PC-9 (cell line): ENCODE measurements at places on chromosomes 16 and 17. TPM values are rescaled to one million over a fixed set of nuclear protein-coding genes. Genes with fewer than 3 reads are reported as not detected.

MT1A gene
- total RNA-seq: 16.9 and 23.5 TPM in 2 replicates

TELO2 gene
- total RNA-seq: 56.0 and 67.6 TPM in 2 replicates

NQO1 gene
- 837 and 853 TPM in 2 replicates for total RNA-seq

PTGES3L gene
- total RNA-seq: 0.70 and 1.3 TPM in 2 replicates

NAGS gene
- 1.0 and 1.4 TPM in 2 replicates for total RNA-seq

DNA sequence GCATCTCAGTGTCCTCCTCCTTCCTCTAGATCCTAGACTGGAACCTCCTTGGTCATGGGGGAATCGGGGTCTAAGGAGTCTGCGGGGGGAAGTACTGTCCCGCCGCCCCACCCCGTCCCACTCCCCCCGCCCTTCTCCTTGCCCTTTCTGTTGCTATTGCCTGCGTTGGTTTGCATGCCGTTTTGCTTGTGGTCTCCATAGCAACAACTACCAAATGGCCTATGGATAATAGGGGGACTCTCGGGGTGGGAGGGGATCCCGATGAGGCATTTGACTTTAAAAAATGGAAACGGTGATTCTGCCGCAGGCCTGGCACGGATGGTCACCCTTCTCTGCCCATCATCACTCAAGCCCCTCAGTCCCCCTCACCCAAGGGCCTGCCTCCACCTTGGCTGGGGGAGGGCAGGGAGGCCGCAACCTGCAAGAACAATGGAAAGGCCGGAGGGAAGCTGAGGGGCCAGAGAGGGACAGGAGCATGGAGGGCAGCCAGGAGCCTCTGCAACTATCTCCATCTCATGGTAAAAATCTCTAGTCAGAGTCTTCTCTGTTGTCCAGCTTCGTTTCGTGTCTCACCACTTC lies 231.4 kb upstream of the TNRC6C start:
- H3K27ac ChIP-seq: no peak overlapping the region
- H3K4me1 ChIP-seq: no peaks in the 10 kb centered on the region
- no peaks in the 10 kb centered on the region for H3K36me3 ChIP-seq
- DNase-seq: no peak
- H3K4me3 ChIP-seq: no peak overlapping the region
- peaks cover 71% of the 10 kb centered on the region for H3K27me3 ChIP-seq

DNA sequence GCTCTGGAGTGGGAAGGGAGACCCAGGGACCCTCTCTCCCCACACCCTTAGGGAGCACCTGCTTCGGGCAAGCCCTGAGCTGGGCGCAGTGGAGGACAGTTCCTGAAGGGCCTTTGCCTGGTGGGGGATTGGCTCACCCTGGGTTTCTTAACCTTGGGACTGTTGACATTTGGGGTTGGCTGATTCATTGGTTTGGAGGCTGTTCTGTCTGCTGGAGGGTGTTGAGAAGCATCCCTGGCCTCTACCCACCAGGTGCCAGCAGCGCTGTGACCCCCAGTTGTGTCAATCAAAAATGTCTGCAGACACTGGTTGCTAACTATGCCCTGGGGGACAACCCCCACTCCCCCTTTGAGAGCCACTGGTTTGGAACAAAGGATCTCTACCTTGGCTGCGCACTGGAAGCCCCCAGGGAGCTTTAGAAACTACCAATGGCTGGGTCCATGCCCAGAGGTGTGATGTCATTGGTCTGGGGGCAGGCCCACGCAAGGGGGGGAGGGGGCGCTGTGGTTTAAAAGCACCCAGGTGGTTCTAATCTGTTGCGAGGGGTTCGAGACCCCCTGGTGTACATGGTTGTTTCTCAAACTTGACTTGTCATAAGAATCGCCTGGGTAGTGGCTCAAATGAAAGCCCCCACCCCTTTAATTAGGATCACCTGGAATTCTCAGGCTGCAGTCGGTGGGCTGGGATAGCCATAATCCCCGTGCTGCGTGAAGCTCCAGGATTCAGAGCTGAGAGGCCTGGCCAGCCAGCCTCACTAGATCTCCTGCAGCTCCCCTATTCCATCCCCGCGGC lies 151.9 kb upstream of the GSE1 start:
- no peak for DNase-seq
- H3K36me3 ChIP-seq: no peaks in the 10 kb centered on the region
- peaks cover 13% of the 10 kb centered on the region for H3K4me1 ChIP-seq
- H3K27me3 ChIP-seq: peaks cover 5% of the 10 kb centered on the region; the same call in 1 of the 2 replicates

DNA sequence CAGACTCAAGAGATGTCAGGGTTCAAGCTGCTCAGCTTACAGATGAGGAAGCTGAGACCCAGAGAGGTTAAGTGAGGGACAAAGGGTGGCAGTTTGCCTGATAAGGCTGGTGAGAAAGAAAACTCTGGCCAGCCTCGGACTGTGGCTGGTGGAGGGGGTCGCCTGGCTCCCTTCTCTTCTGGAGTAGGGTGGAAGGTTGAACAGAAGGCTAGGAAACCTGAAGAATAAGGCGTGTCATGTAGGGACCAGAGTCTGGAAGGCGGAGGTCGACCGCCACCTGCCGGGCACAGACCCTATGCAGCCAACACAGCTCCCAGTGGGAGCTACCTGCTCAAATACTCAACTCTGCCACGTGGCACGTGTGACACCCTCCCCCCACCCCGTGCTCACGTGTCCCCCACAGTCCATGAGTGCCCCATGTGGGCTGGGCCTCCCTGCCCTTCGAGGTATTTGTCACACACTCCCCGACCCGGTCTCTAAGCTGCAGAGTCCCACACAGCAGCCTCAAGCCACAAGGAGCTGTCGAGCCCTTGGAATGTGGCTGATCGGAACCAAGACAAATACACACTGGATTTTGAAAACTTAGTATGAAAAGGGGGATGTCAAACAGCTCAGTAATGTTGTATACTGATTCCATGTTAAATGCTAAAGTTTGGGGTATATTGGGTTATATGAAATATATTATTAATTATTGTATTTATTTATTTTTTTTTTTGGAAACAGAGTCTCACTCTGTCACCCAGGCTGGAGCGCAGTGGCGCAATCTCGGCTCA lies 11.8 kb downstream of the HID1 start:
- no peak overlapping the region for H3K27ac ChIP-seq
- H3K4me1 ChIP-seq: no peaks in the 10 kb centered on the region
- H3K4me3 ChIP-seq: no peak overlapping the region
- peak; percentile 76 for DNase-seq
- H3K27me3 ChIP-seq: no peaks in the 10 kb centered on the region
- no peaks in the 10 kb centered on the region for H3K36me3 ChIP-seq

DNA sequence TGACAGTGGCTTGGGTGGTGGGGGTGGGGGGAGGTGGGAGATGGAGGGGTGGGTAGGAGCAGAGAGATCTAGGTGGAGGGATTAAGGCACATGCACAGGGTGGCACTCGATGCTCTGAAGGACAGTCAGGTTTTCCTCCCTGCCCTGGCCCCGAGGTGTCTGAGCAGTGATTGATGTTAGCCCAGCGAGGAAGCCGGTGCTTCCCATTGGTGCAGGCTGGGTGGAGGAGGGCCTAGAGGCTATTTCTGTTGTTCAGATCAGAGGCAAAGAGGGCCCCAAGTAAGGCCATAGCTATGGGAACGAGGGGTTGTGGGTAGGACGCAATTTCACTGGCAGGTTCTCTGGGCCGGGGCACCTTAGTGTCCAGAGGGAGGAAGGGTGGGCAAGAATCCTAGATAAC lies 23.1 kb downstream of the CACNA1G start:
- H3K27ac ChIP-seq: no peak overlapping the region
- H3K4me3 ChIP-seq: no peak overlapping the region
- no peak for DNase-seq
- peaks cover 21% of the 10 kb centered on the region; the same call in 1 of the 2 replicates for H3K27me3 ChIP-seq
- no peaks in the 10 kb centered on the region for H3K36me3 ChIP-seq

- H3K4me1 ChIP-seq: no peaks in the 10 kb centered on the region
- peaks cover 9% of the 10 kb centered on the region; the same call in 1 of the 2 replicates for H3K27me3 ChIP-seq
- no peak overlapping the region for H3K27ac ChIP-seq
- DNase-seq: no peak
Observed at GRCh38 chr16:82639666-82640336, 13.0 kb downstream of the CDH13 start.

GRCh38 chr16:11675561-11676511 lies 7.6 kb downstream of the SNN start:
- H3K4me1 ChIP-seq: no peaks in the 10 kb centered on the region
- H3K36me3 ChIP-seq: 0 out of 2 replicates have a peak, but pooled peaks cover 4% of the 10 kb centered on the region
- peak; percentile 60 for DNase-seq
- H3K4me3 ChIP-seq: no peak overlapping the region

GRCh38 chr17:42879596-42879985 lies 21.0 kb upstream of the G6PC1 start:
- no peak overlapping the region for H3K27ac ChIP-seq
- H3K27me3 ChIP-seq: peaks cover 36% of the 10 kb centered on the region
- H3K36me3 ChIP-seq: no peaks in the 10 kb centered on the region
- DNase-seq: no peak

DNA sequence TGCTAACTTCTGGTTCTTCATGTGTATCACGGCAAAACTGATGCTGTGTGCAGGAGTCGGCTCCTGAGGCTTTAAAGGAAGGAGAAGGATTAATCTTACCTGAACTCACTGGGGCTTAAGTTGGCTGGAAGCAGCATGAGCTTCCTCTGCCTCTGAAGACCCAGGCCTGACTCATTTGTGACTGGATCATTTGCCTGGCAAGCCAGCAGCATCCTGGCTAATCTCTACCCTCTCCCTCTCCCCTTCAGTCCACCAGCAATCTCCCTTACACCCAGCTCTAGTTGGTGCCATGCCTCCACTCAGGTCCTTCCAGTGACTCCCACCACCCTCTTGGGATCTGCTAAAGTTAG lies 150.3 kb downstream of the IRX3 start:
- no peak for DNase-seq
- no peak overlapping the region for H3K4me3 ChIP-seq
- H3K4me1 ChIP-seq: peaks cover 19% of the 10 kb centered on the region; the same call in 1 of the 2 replicates
- no peaks in the 10 kb centered on the region for H3K36me3 ChIP-seq

- H3K27me3 ChIP-seq: no peaks in the 10 kb centered on the region
- no peak for DNase-seq
- no peaks in the 10 kb centered on the region for H3K36me3 ChIP-seq
Observed at GRCh38 chr17:62687997-62688396, 60.5 kb downstream of the MRC2 start.

GRCh38 chr17:9408868-9409829 lies 166.5 kb downstream of the STX8 start:
- H3K36me3 ChIP-seq: no peaks in the 10 kb centered on the region
- no peaks in the 10 kb centered on the region for H3K4me1 ChIP-seq
- H3K27me3 ChIP-seq: no peaks in the 10 kb centered on the region
- no peak overlapping the region for H3K27ac ChIP-seq

DNA sequence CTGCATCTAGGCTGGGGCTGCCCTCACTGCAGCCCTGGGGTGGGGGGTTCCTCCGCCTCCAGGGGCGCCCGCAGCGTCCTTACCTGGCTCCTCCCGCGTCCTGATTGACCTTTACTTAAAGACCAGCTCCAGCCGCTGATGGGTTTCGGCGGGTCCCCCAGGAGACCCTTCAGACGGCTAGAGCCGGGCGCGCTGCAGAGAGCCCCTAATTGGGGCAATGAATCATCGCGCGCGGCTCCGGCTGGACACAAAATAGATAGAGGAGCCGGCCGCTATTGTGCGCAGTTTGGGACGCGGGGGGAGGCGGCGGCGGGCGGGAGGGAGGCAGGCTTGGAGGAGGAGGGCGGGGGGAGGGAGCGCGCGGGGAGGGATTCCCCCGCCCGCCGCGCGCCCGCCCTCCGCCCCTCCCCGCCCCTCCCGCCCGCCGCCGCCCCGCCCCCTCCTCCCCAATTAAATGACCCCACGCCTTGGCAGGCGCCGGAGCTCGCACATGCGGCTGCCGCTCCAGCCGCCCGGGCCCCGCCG lies 56.5 kb upstream of the CIBAR2 start:
- DNase-seq: peak; percentile 28
- H3K27me3 ChIP-seq: peaks cover 7% of the 10 kb centered on the region
- H3K36me3 ChIP-seq: no peaks in the 10 kb centered on the region
- peaks cover 30% of the 10 kb centered on the region for H3K4me1 ChIP-seq

DNA sequence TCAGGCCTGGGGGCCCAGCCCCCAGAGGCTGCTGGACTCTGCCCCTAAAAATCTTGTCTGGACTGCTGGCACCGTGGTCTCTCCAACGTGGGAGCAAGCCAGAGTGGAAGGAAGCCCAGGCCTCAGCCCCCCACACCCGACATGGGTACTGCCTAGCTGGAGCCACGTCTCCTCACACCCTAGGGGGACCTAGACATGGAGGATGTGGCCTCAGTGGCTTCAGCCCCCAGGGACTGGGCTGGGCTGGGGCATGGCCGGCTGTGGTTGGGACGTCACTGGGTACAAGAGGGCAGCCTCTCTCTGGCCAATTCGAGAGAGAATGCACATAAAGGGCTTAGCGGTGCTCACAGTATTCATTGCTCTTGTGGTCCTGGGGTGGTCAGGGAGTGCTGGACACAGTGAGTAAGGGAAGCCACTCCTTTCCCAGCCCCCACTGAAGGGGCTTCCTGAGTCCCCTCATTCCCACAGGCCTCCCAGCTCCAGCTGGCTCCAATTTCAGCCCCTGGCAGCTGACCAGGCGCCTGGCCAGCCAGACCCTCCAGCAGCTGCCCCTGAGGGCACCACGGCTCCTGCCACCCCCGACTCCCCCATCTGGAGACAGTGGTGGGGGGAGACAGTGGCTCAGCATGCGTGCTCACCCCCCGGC lies 1.1 kb downstream of the CDH15 start:
- H3K27ac ChIP-seq: no peak overlapping the region
- H3K27me3 ChIP-seq: peaks cover 32% of the 10 kb centered on the region
- DNase-seq: no peak
- H3K4me3 ChIP-seq: no peak overlapping the region

DNA sequence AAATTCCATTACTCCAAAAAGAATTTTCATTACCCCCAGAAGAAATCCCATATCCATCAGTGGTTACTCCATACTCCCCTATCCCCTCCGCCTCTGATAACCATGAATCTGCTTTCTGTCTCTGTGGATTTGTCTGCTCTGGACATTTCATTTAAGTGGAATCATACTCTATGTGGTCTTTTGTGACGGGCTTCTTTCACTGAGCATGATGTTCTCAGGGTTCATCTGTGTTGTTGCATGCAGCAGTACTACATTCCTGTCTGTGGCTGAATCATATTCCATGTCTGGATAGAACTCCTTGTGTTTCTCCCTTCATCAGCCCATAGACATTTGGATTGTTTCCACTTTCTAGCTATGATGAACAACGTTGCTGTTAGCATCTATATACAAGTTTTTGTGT lies 59.5 kb upstream of the IRX3 start:
- H3K4me3 ChIP-seq: no peak overlapping the region
- H3K27me3 ChIP-seq: no peaks in the 10 kb centered on the region
- DNase-seq: no peak

GRCh38 chr16:84119368-84119767 lies 2.6 kb upstream of the MBTPS1 start:
- no peaks in the 10 kb centered on the region for H3K36me3 ChIP-seq
- H3K4me3 ChIP-seq: peak overlapping the region; percentile 2; the same call in 1 of the 2 replicates
- DNase-seq: peak; percentile 78
